ENCODE measurements at places on chromosomes 12 and 14. TPM values are rescaled to one million over a fixed set of nuclear protein-coding genes. Genes with fewer than 3 reads are reported as not detected.

DNA sequence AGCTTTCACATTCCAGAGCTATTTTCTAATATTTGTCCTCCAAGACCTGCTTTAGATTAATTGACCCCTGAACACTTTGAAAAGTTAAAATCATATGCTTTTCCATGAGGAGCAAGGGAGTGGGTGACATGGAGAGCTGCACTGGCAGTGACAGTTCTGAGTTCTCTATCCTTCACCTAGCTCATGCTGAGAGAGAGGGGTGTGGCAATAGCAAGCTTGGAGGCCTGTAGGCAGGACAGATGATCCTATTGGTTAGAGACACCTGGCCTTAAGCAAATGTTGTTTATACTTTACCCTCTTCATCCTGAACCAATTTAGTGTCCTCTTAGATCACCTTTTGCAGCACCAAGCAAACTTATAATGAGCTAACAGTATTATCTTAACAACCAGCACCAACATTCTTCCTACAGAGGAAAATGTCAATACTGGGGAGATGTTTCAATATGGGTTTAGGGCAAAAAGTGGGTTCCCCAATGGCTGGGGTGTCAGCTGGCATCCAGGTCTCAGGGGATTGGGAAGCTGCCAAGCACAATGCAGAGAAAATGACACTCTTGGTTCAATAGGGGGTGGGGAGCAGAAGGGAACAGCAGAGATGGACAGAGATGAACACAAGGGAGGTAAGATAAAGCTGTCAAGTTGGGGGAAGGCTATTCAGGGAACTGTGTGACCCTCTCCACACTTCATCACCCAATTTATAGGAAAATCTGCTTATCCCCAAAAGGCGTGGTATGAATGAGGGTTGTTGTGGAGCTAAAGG is 37.0 kb upstream of the PPM1H start:
- no peaks in the 10 kb centered on the region for H3K36me3 ChIP-seq
- no peak overlapping the region for H3K4me3 ChIP-seq
- no peaks in the 10 kb centered on the region for H3K27me3 ChIP-seq
- DNase-seq: no peak
- no peak overlapping the region for H3K27ac ChIP-seq

DNA sequence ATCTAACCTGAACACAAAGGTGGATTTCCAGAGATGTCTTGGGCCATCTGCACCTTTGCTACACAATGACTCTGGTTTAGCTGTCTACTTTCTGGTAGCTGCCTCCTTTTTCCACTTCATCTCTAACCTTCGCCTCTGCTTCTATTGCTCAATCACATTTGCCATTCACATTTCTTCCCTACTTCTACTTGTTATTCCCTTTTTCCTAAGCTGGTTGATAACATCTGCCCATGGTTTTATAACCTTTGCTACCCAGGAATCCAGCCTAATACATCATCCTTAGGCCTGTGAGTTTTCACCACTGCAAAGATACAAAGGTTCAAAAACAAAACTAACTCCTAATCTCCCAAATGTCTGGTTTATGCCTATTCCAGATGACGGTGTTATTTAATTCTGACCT is 13.2 kb downstream of the SPPL3 start:
- H3K4me3 ChIP-seq: no peak overlapping the region
- peaks cover 18% of the 10 kb centered on the region for H3K36me3 ChIP-seq
- no peak for DNase-seq
- no peaks in the 10 kb centered on the region for H3K27me3 ChIP-seq
- no peak overlapping the region for H3K27ac ChIP-seq

Gene CMKLR1
- total RNA-seq: not detected

Gene TMEM119
- total RNA-seq: 1.7 TPM

Gene KRT74
- total RNA-seq: 0.15 TPM
